T-cell (primary cell): ENCODE measurements at places on chromosomes 5 and 9.

DNA sequence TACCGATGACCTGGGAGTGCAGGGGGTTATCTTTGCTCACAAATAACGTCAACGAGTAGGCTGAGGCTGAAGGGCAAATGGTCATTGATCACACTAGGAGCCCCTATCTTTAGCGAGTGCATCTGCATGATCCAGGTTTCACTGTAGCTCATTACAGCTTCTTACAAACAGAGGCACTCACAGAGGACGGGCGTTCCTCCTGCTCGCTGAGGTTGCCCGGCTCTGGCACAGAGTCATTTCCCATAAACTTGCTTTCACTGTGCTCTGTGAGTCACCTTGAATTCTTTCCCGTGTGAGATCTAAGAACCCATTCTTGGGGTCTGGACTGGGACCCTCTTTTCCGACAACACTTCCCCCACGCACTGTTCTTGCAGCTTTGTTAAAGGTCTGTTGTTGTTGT, 1.9 kb upstream of the PAEP start:
- DNase-seq = no peak
- peaks cover 38% of the 10 kb centered on the region for H3K27me3 ChIP-seq
- H3K36me3 ChIP-seq = no peaks in the 10 kb centered on the region

- no peaks in the 10 kb centered on the region for H3K27me3 ChIP-seq
- no peaks in the 10 kb centered on the region for H3K36me3 ChIP-seq
- no peaks in the 10 kb centered on the region for H3K4me1 ChIP-seq
Measured at GRCh38 chr9:87305151-87305550, 192.5 kb upstream of the DAPK1 start.

- H3K4me1 ChIP-seq = peaks cover 2% of the 10 kb centered on the region
- no peaks in the 10 kb centered on the region for H3K27me3 ChIP-seq
- no peak for DNase-seq
- H3K36me3 ChIP-seq = peaks cover 35% of the 10 kb centered on the region
- H3K4me3 ChIP-seq = peak overlapping the region; percentile 80
- H3K27ac ChIP-seq = no peak overlapping the region
Measured at GRCh38 chr9:33043671-33044070, 18.6 kb downstream of the DNAJA1 start.

DNA sequence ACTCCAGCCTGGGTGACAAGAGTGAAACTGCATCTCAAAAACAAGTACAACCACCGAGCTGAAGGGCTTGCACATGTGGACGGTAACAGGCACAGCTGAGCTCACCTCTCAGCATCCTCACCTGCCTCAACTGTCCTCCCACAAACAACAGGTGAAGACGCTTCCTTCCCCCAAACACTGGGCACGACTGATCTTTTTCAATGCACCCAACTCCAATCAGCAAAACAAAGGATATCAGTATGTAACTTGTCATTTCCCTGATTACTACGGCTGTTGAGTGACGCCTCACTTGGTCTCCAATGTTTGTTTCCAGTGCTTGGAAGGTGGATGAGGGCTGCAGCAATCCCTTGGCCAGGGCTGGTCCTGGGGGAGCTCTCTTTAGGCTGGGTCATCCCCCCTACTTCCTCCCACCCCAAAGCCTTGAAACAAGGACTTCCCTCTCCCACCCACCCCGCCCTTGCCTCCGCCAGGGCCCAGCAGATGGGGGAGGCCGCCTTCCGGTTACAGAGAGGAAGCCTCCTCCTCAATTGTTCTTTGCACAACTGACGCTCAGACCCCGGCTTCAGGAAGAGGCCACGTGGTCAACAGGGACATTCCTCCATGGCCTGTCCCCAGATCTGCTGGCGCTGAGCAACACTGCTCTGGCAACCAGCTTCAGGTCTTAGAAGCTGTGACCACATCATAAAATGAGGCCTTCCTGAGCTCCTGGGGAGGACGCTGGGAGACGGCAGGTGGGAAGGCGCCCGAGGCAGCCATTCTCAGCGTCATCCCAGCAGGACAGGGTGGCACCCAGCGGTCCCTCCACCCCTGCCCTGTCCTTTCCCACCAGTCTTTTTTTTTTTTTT, 5.9 kb downstream of the FAM78A start:
- H3K27ac ChIP-seq = peak overlapping the region; percentile 92
- H3K4me3 ChIP-seq = peak overlapping the region; percentile 72
- no peaks in the 10 kb centered on the region for H3K27me3 ChIP-seq
- DNase-seq = peak; percentile 49
- H3K36me3 ChIP-seq = no peaks in the 10 kb centered on the region

GRCh38 chr9:86713470-86713869, 233.8 kb downstream of the GAS1 start:
- no peaks in the 10 kb centered on the region for H3K36me3 ChIP-seq
- no peaks in the 10 kb centered on the region for H3K4me1 ChIP-seq
- H3K4me3 ChIP-seq = no peak overlapping the region
- H3K27me3 ChIP-seq = no peaks in the 10 kb centered on the region

DNA sequence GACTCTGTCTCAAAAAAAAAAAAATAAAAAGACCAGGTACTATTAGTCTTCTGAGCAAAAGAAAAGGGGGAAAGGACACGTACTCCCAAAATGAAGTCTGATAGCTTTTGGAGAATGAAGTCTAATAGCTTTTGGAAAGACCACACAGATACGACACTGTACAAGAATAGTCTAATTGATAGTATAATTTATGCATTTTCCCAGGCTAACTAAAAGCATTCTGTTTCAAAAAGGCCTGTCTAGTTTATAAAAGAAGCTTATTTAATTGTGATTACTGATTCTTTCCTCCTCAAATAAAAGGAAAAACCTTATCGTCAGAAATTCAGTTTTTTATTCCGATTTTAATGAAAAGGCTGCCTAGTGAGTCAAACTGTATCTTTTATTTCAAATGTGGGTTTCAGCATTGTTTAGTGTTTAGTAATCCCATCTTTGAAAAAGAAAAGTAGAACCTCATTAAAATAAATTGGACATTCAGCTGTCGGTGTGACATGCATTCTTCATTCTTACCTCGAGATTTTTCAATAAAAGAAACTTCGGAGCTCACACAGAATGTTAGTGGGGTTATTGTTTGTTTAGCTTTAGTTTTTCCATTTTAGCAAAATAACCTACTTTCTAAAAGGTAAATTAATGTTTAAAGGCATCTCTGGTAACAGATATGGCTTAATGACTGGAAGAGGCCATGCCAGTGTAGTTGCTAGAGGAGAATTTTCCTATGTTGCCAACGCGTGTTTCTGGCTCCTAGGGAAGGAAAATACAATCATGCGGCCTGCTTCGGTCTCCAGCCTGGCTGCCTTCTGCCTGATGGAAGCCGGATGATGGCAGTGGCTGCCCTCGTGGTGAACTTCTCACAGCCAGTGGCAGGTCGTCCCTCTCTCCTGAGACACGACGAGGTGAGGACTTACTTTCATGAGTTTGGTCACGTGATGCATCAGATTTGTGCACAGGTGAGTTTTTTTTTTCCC, 70.0 kb downstream of the NLN start:
- H3K27ac ChIP-seq = no peak overlapping the region
- no peaks in the 10 kb centered on the region for H3K36me3 ChIP-seq
- DNase-seq = no peak
- no peaks in the 10 kb centered on the region for H3K27me3 ChIP-seq
- peaks cover 4% of the 10 kb centered on the region for H3K4me1 ChIP-seq

GRCh38 chr5:176379881-176380280, 8.5 kb downstream of the NOP16 start:
- H3K27me3 ChIP-seq = no peaks in the 10 kb centered on the region
- H3K4me3 ChIP-seq = no peak overlapping the region
- H3K4me1 ChIP-seq = no peaks in the 10 kb centered on the region
